ENCODE measurements at places on chromosomes 5 and 9. TPM values are rescaled to one million over a fixed set of nuclear protein-coding genes. Genes with fewer than 3 reads are reported as not detected.

The PTGER4 gene
- 57.3 TPM for total RNA-seq

The GALNT12 gene
- total RNA-seq = 2.3 TPM

DNA sequence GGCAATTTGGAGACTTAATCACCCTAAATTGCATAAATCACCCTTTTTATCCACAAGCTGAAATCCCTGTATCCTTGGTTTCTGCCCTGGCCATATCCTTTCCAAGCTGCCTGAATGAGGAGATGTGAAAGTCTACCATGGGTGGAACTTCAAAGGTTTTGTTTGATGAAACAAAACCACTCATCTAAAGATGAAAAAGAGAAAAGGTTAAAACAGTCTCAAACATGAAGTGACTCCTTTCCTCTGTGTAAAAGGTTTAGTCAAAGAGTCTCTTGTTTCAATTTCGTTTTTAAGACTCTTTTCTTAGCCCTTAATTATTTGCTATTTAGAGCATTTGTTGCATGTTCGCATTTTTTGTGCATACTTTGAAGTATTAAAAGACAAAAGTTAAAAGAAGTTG is 11.2 kb downstream of the SLC45A2 start:
- DNase-seq = no peak

DNA sequence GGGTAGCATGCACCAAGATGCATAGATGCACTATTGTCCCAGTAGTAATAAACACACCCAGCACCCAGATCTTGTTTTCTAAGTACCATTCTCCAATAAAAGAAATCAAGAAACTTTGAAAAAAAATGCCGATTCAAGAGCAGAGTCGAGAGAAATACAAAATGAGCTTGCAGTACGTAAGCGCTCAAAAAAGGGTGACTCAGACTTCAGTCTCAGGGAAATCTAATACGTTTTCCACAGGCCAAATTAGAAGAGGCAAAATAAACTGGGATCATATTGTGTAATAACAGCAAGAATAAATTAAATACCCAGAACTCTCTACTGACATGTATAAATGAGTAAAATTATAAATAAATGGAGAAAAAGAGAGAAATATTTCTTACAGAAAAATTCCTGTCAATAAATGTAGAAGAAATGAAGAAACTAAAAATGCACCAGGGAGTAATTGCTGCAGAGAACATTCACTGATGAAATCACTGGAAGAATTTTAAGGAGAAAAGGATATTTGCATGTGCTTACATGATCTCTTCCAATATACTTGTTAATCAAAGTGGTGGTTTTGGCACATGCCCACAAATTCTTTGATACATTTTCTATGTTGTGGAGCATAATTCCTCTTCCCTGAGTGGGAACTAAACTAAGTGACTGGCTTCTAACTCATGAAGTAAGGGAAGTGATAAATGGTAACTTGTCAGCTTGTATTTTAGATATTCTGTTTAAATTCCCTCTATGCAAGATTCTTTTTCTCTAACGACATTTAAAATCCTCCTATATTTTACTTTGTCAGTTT is 567.6 kb upstream of the ADAMTS16 start:
- DNase-seq = no peak
